ENCODE measurements at places on chromosomes 7 and 10.
A peak's percentile ranks its signal among the peaks of the same experiment; 100 is the strongest.

DNA sequence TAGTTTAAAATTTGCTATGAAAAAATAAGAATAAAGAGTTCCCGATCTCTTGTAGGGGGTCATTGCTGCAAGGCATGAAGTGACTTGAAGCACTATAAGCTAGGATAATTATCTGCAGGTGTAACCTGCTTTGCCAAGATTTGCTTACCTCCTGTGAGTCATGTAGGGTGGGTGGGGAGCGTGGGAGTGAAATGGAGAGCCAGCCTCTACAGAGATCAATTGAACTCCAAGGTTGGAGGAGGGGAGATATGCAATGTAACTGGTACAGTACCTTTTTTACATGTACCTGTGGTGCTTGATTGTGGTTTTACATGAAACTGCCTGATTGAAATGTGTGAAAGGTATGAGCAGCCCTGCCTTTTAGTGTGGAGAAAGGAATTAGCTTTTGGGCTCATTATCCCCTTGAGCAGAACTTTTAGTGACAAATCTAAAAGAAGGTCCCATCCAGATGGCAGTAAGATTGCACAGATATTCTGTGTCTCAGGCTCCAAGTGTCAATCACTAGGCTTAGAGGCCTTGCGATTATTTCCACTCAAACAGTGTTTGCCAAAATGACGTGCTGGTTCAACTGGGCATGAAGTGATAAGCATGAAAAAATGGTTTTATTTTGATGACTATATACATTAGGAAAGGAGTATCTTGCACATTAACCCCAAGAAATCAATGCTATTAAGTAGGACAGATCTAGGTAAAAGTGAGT, 138.6 kb upstream of the GRB10 start:
- no peak overlapping the region for H3K27ac ChIP-seq
- no peak overlapping the region for H3K4me3 ChIP-seq
- peaks cover 3% of the 10 kb centered on the region for H3K4me1 ChIP-seq
- no peaks in the 10 kb centered on the region for H3K36me3 ChIP-seq

GRCh38 chr7:2646336-2646679, 14.5 kb downstream of the TTYH3 start:
- peaks cover 6% of the 10 kb centered on the region for H3K36me3 ChIP-seq
- H3K27me3 ChIP-seq = no peaks in the 10 kb centered on the region
- H3K4me3 ChIP-seq = no peak overlapping the region
- DNase-seq = no peak
- peaks cover 14% of the 10 kb centered on the region for H3K4me1 ChIP-seq

GRCh38 chr10:31650010-31650409, 278.6 kb downstream of the ARHGAP12 start:
- no peak for DNase-seq
- H3K27ac ChIP-seq = no peak overlapping the region
- H3K36me3 ChIP-seq = no peaks in the 10 kb centered on the region
- no peaks in the 10 kb centered on the region for H3K4me1 ChIP-seq
- no peak overlapping the region for H3K4me3 ChIP-seq

DNA sequence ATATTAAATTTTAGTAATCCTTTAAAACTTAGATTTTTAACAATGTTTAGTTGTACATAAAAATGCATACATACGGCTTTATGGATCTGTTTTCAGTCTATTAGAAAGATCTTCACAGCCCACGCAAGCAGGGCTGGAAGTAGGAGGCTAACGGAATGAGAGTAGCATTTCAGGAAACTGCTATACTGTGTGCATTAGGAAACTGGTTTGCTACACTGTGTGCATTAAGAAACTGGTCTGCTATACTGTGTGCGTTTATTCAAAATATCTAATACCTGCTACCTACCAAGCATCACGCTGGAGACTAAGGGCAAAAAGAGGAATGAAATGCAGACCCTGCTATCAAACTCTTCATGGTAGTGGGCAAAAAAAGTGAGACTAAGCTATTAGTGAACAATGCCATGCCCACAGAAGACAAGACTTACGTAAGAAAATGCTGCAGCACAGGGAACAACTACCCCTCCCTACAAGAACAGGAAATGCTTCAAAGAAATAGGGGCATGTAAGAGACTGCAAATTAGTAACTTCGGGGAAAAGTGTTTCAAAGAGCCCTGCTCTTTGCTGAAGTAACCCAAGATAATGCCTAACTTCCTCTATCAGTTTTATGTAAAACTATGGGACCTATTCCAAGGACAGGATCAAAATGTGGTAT, 11.3 kb downstream of the RAB11FIP2 start:
- peak; percentile 37 for DNase-seq
- no peaks in the 10 kb centered on the region for H3K27me3 ChIP-seq
- H3K36me3 ChIP-seq = peaks cover 17% of the 10 kb centered on the region
- H3K4me1 ChIP-seq = peaks cover 52% of the 10 kb centered on the region

GRCh38 chr7:149245244-149245643, 5.8 kb downstream of the ZNF212 start:
- H3K27ac ChIP-seq = no peak overlapping the region
- H3K36me3 ChIP-seq = peaks cover 7% of the 10 kb centered on the region
- H3K4me1 ChIP-seq = peaks cover 51% of the 10 kb centered on the region
- no peaks in the 10 kb centered on the region for H3K27me3 ChIP-seq

Measured in naive thymus-derived CD8-positive, alpha-beta T cell (primary cell).